ENCODE measurements at places on chromosomes 3 and 15. TPM values are rescaled to one million over a fixed set of nuclear protein-coding genes. Genes with fewer than 3 reads are reported as not detected.

The ST8SIA2 gene
- not detected for total RNA-seq

The SEMA6D gene
- 14.1 TPM for total RNA-seq

The RASGRF1 gene
- not detected for total RNA-seq

The VGLL3 gene
- total RNA-seq, result 11.7 TPM

The SUSD5 gene
- total RNA-seq, result 5.4 TPM

The KNG1 gene
- total RNA-seq, result not detected

The CD80 gene
- total RNA-seq, result not detected

The SLC22A14 gene
- not detected for total RNA-seq

DNA sequence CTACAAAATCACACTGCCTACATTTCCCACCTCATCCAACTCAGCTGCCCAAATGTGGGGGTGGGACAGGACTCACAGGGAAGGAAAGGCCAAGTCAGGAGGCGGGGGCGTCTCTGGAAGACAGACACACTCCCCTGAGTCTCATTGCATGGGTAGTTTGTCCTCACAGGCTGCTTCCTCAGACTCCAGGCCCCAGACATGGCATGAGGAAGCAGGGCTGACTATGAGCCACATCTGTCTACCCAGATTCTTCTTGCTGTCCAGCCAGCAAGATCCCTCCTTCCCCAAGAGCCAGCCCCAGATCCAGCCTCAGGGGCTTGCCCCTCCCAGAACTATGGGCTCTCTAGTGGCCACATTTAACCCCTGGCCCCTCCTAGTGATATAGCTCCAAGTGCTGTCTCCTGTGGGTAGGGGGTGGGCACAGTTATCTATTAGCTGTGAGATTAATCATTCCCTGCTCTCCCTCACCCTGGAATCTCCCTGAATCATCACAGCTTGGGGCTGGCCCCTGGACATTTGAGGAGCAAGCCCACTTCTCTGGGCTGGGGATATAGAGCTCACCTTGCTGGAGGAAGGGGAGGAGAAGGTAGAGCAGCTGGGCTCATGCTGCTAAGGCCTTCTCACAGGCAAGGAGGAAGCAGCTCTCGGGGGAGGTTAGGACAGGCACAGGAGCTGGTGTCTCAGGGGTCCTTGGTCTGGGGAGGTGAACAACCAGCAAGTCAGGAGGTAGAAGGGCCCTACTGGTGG lies 2.1 kb upstream of the CCDC33 start:
- peak; percentile 35 for DNase-seq

DNA sequence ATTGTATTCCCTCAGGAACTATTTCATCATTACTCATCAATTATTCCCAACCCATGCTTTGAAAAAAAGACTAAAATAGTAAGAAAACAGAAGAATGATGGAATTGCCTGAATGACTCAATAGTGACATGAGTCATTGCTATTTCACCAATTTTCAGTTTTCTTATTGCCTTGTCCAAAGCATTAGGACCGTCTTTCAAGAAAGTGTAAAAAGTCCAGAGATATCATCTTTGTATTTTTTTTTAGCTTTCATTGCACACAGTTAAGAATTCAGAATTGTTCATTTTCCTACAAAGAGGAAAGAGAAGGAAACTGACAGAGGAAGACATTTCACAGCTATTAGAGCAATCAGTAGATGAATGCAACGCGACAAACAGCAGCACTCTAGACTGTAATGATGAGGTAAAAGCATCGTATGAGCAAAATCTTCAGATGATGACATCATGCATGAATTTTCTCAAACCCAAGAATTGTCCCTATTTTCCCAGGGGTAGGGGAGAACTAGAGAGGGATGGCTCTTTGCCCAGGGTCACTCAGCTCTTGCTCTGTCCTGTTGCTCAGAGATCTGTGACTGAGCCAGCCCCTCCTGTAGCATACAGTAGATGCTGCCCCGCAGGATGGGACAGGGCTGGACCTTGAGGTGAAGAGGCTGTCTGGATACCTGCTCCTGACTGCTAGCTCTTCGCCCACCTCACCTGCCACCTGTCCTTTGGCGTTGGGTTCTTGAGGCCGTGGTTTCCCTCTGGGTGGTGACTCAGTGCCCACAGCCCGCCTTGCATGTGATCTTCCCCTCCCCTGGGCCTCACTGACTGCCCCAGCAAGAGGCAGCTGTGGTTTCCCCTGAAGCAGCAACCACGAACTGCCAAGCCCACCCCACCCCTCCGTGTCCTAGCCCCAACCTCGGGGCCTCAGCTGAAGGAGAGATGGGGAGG lies 84.8 kb downstream of the PPCDC start:
- peak; percentile 6 for DNase-seq

DNA sequence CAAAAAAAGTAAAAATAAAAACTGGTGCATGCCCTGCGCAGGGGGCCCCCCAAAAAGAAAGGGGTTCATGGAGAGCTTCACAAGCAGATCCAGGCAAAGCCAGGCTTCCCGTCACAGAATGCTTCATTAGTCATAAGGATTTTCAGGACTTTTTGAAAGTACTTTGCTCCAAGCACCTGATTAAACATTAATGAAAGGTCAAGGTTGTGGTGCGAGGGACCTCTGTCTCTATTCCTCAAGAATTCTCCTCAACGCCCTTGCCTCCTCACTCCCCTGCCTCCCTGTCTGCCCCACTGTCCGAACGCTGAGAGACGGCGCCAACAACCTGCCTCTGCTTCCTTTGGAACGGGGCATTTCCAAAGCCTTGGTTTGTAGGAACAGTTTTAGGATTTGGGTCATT lies 240.1 kb upstream of the IGF1R start:
- DNase-seq, result no peak

GRCh38 chr15:55277116-55277564 lies 12.5 kb downstream of the RAB27A start:
- no peak for DNase-seq

DNA sequence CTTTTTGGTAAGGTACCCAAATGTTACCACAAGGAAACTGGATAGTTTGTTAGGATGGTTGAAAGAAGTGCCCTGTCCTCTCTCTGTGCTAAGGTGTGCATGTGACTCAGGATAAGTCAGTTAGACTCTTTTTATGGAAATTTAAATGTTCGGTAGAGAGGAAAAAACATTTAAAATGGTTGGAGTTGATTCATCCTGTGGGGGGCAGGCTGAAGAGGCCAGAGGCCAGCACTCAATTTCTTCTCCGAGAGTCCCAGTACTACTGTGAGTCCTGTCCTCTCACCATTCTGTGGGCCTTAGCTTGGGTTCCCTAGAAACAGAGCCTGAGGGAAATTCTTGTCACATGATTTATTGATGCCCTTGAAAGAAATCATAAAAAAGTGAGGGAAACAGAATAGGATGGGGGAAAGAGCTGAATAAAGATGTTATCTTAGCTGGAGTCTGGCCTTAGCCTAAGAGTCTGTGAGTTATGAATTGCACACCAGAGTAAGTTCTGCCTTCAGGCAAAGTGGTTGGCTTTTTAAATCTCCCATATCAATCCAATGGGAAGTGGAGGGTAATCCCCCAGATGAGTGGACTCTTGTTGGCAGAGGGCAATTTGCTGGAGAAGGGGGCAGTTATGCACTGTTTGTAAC lies 106.5 kb upstream of the GALNT15 start:
- DNase-seq, result peak; percentile 35

GRCh38 chr3:39446444-39446843 lies 21.0 kb upstream of the MOBP start:
- no peak for DNase-seq
